ENCODE measurements at places on chromosomes 6 and 20.

DNA sequence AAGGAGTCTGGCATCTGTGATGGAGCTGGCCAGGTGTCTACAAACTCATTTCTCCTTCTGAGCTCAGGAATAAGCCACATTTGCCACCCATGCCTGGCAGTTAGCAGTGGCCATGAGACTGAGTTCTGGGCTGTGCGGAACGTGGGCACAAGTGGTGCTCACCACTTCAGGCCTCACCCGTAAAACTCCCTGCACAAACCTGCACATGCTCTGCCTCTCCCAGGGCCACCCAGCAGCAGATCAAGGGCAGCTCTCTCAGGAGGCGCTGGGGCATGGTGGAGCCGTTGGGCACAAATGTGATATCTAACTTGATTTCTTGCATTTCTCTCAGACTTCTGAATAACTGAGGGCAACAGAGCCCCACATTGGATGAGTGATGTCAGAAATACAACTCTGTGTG, 269.5 kb downstream of the HIVEP2 start:
- no peak for DNase-seq

DNA sequence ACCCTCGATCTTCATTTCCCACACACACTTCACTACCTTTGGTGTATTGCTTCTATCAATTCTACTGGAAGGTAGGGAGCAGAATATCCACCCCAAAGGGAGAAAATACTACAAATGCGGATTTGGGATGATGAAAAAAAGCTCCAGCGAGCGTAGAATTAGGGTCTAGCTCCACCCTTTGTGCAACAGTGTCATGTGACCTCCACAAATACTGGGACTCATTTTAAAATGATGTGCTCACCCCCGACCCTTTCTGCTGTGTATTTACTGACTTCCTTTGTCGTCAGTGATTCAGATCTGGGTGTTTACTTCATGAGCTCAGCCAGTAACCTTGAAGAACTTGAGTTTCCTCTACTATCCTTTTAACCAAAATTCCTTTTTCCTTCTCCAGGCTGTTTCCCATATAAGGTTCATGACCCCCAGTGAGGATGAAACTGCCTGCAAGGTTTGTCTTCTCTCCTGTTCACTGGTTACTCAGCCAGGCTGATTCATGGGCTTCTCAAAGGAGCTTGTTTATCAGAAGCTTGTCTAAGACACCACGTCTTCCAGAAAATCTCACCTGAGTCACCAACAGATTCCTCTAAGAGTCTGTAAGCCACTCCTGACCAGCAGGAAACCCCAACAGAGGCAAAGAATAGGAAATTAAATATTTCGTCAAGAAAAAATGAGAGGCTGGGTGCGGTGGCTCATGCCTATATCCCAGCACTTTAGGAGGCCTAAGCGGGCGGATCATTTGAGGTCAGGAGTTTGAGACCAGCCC, 39.6 kb upstream of the PAX1 start:
- no peak for DNase-seq

DNA sequence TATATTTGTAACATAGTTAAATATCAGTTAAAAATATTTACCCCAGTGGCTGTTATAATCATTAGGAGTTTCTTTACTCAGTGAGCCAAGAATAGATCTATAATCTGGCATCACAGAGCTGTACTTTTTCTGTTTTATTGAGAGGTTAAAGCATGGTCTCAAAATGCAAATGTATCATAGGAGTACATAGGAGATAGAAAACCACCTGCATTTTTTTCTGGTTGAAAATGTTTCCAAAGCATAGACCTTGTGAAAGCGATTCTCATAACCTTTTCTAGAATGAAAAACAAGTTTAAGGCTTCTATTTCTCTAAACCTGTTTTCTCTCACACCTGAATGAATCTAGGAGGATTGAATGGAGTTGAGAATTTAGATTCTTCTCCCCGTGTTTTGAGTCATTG, 14.4 kb downstream of the KCNQ5 start:
- DNase-seq = no peak

- no peak for DNase-seq
Observed at GRCh38 chr20:17685168-17685567, 3.1 kb upstream of the RRBP1 start.

DNA sequence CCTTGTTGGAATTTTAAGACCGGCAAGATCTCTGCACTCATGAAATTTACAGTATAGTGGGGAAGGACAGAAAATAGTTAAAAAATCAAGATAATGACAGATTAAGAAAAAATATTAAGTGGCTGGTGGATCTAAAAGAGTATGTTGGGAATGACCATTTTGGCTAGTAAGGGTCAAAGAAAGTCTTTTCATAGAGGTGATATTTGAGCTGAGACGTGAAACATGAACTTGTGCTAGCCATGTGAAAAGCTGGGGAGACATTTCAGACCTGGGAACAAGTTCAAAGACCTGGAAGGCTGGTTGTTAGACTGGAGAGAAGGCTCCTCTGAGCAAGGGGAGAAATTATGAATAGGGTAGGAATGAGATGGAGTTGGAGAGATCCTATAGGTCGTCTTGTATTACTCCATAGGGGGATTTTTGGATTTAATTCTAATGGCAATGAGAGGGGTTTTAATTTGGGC, 4.7 kb downstream of the BICRAL start:
- no peak for DNase-seq

DNA sequence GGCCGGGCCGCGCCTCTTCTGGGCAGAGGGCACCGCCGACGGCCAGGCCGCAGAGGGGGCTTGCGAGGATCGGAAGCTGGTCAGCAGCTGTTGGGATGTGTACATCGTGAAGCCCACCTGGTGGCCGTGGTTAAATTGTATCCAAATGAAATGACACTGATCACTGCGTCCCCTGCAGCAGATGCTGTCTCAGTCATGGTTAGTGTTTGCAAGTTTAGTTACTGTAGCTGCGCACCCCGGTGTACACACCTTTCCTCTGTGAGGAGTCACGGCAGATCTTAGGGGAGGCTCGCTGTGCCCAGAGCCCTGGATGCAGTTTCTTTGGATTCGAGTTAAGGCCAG, 653 bp downstream of the NAA20 start:
- DNase-seq = peak; percentile 20

GRCh38 chr6:29071831-29072723, 15.0 kb downstream of the OR2B3 start:
- peak; percentile 26 for DNase-seq

DNA sequence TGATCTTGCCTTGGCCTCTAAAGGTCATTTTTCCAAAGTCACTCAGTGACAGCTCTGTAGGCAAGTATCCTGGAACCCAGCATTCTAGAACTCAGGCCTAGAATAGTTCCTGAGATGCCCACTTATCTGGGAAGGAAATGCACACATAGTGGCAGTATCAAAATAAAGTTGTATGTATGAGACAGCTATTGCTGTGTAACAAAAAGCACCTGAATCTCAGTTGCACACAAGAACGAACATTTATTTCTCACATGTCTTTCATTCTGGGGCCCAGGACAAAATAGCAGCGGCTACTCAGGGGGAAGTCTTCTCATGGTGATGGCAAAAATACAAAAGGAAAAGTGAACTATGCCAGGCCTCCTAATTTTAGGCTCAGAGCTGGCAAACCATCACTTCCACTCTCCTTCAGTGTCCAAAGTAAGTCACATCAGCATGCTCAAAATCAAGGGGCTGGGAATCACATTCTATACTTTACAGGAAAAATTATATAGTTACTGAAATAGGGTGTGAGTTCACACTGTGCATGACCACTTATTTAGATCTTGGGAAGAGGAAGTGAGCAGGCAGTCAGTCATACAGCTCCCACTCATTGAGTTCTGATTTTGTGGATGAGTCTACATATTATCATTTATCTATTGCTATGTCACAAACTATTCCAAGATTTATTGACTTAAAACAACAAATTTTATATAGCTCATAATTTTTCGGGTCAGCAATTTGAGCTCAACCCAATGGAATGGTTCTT, 133.7 kb upstream of the RIN2 start:
- DNase-seq = no peak

DNA sequence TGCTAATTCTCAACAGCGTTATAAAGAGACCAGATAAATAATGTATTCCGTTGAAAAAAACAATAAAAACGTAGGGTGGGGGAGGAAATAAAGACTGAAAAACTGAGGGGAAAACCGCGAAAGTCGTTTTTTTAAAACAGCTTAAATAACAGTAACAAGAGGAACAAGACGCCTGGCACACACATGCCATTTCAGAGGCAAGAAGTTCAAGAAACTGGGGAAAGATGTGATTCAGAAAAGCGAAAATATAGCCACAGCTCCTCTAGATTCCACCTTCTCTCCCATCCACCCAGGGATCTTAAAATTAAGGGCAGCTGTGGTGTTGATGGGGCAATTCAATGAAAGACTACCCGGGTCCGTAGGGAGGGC, 1.3 kb downstream of the EPB41L2 start:
- peak; percentile 45 for DNase-seq

DNA sequence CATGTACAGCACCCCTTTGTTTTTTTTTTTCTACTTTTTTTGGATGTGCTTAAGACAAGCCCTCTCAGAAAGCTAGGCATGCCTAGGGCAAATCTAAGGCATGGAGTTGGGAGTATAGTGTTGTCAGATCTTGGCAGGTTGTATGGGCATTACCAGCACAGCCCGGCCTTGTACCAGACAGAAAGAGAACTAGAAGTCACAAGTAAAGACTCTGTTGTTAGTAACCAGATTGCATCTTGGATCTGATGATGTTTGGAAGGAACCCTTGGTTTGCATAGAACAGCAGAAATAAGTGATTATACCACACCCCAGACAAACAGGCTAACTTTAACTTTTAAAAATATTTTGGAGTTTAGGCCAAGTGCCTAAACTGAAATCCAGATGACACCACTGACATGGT, 25.6 kb downstream of the STK35 start:
- DNase-seq = no peak

- DNase-seq = no peak
Observed at GRCh38 chr6:158414851-158415262, 102.6 kb downstream of the TULP4 start.

- DNase-seq = peak; percentile 45
Observed at GRCh38 chr20:38229376-38230252, 30.9 kb downstream of the KIAA1755 start.

GRCh38 chr20:11274141-11274594, 600.4 kb upstream of the JAG1 start:
- peak; percentile 38 for DNase-seq

DNA sequence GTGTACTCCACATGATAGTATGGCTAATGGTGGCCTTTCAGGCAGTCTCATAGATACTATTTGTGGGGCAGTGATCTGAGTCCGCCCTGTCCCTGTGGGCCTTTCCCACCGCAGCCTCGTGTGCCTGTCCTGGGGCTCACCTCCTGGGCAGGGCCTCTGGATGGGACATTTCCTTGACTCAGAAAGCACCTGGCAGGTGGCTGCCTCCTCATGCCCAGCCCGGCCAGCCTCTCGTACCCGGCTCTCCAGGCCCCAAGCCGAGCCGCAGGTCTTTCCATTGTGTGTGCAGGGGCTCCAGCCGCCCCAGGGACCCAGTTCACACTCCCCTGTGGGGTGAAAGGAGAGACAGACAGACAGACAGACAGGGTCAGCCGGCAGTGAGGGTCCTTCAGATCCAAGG, 38.3 kb downstream of the RSPO4 start:
- no peak for DNase-seq

- peak; percentile 81 for DNase-seq
Observed at GRCh38 chr6:138593124-138593877, 94.0 kb upstream of the NHSL1 start.

- no peak for DNase-seq
Observed at GRCh38 chr6:153149891-153150290, 18.8 kb upstream of the RGS17 start.

DNA sequence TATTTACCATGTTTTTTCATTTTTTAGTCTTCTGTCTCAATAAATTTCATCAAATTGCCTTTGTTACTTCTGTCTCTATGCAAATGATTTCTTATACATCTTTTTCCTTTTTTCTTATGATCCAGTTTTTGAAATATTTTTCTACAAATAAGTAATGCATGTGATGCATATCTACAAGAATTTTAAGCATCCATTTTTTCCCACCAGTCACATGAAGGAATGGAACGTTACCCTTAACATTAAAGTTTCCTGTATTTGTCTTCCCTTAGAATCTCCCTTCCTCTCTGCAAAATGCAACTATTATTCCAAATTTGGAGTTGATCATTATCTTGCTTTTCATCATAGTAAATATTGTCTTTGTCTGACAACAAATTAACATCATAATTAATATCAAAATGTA, 35.5 kb downstream of the PSMB9 start:
- DNase-seq = no peak

DNA sequence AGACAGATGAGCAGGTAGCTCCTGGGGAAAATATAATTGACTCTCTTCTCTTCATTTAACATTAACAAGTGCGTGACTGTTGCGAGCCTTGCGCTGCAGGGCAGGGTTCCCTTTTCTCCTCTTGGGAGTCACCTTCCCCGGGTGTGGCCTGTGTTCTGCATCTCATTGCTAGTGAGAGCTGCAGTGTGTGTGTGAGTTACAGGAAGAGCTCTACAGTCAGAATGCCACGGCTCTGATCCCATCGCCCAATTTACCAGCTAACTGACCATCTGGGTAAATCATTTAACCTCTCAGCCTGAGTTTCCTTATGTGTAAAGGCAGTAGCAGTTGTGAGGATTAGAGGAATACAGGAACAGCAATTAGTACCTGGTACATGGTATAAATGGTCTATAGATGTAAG, 106.8 kb upstream of the NUP153 start:
- DNase-seq = no peak

DNA sequence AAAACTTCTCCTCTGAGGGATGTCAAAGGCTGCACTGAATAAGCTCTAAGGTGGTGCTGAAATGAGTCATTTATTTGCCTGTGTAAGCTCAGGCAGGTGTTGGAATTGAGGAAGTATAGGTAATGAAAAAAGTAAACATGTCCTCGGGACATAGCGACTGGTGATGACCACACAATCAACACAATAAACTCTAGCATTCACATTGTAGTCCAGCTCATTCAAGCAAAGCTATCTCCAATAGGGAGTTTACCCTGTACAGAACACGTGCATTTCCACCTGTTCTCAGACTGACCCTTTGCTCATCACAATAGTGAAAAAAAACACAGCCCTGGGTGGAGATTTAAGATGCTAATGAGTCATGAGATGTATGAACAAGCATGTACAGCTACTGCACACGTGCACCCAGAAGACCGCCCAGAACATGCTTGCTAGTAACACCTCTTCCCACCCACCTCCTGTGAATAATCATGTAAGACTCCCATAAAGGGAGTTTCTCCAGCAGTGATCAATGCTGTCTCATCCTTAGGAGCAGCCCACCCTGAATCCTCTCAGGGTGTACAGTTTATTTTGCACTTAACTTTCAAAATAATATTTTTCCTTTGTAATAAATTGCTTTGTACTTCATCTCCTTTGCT, 33.0 kb upstream of the POU5F1 start:
- no peak for DNase-seq

GRCh38 chr6:56749632-56750151, 107.0 kb upstream of the DST start:
- no peak for DNase-seq

DNA sequence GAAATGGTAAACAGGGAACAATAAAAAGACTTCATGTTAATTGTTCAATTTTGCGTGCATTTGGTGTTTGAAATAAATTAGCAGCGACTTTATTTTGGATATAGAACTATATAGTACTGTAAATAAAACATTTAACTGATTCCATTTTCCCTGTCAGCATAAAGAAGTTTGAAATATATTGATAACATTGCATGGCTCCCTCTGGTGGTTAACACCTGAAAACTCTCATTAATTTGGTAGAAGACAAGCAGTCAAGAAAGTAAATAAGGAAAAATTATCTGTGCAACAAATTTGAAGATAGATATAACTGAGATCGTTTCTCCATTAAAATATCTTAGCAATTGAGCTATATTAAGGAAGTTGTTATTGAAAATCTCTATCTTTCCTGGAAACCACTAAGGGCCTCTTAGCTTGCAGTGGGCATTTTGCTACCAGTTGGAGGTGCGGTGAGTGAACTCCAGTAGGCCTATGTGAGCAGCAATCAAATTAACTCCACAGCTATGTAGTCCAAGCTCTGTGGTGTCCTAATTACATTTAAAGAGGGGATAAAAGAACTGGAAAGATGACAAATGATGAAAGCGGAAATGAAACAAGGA, 435.7 kb upstream of the FKBP1C start:
- peak; percentile 42 for DNase-seq
